Suppressor macrophage treated with lipopolysaccharide for 4 hours (primary cell): ENCODE measurements at places on chromosomes 6 and 20.
A peak's percentile ranks its signal among the peaks of the same experiment; 100 is the strongest.

GRCh38 chr6:44442236-44442635 lies 54.7 kb downstream of the CDC5L start:
- DNase-seq = no peak

DNA sequence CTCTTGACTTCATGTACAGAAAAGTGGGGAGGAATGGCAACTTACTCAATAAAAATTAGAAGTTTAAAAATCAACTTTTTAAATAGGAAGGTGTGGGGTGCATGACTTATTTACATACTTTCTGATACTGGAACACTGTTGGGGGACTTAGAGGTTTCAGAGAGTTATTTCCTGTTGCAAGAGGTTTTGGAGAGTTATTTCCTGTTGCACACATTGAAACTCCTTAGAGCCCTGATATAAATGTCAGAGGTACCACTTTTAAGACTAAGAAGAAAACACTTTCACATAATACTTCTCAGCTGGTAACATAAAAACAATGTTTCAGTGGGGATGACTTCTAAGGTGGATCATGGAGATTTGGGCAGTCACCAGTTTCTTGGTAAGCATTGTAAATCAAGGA lies 579.9 kb downstream of the MMUT start:
- DNase-seq = no peak

DNA sequence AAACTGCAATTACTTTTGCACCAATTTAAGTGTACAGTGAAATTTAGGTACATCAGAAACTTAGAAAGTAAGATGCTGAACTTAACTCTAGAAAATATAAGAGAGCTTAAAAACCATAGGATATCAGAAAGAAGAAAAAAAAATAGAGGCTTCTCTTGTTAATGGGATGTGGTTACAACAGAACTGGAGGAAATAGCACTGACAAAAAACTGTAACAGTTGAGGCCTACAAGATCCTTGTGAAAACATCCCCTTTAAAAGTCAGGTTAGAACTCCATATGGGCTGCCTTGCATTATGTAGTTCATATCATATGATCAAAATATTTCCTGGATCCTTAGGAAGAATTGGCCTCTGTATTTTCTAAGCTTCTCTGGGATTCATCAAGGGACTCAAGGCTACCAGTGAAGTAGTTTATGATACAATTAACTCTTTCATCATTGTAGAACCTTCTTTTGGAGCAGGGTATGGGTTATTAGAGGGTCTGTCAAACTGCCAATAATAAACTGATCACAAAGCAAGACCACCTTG lies 24.8 kb downstream of the MTCL3 start:
- no peak for DNase-seq

- no peak for DNase-seq
Measured at GRCh38 chr6:165969184-165969583, 198.5 kb downstream of the TBXT start.

DNA sequence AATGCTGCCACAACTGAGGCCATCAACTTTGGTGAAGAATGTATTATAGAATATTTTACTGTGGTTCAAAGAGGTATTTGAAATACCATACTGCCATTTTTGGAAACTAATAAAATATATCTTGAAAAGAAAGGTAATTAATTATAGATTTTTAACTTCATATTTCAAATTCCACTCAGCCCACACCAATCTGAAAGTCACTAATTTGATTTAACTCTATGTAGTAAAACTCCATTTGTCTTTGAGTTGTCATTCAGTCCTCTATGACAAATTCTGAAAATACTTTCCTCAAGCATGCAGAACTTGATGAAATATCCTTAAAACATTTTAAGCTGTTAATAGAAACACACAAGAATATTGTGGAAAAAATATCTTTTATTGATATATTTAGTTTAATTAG lies 1196.7 kb upstream of the CITED2 start:
- no peak for DNase-seq

- no peak for DNase-seq
Measured at GRCh38 chr6:119390247-119390793, 40.8 kb upstream of the MAN1A1 start.

DNA sequence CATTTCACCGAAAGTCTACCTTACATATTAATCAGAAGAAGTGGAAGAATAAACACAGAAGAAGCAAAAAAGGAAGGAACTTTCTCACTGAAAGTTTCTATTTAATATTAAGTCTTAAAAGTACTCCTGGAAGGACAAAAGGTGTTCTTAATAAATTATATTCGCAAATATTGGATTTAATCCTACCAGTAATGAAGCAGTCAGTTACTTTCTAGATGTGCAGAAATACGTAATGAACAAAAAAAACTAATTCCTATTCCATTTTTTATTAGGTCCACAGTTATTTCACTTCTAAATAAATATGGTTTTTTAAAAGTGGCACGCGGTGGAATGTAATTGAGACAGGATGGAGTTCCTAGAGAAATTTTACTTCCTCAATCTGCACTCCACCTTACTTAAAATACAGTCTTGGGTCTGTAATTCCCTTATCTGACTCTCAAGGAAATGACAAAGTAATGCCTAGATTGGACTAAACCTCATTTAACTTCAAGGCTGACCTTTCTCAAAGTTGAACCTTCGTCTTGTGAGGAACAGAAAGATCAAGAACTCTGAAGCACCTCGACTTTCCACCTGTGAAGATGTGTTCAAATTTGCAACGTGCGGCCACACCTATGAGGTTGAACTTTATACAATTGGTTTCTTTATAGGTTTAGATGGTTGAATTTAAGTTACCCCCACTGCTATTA lies 1.1 kb upstream of the TRAM2 start:
- no peak for DNase-seq

DNA sequence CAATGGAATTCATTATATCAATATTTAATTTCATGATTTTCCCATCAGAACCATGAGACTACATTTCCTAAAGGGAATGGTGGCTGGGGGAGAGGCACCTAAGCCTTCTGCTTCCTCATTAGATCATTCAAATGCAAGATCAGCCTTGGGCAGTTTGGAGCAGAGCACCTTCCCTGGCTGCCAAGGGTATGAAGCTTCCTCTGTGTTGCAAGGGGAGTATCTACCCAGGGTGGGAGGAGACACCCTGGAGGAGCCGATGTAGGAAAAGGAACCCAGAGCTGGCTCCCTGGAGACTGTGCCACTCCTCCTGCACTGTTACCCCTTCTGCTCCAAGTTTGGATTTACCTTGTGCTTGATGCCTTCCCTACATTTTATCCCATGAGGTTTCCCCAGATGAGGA lies 299.7 kb upstream of the PRDM1 start:
- DNase-seq = no peak

DNA sequence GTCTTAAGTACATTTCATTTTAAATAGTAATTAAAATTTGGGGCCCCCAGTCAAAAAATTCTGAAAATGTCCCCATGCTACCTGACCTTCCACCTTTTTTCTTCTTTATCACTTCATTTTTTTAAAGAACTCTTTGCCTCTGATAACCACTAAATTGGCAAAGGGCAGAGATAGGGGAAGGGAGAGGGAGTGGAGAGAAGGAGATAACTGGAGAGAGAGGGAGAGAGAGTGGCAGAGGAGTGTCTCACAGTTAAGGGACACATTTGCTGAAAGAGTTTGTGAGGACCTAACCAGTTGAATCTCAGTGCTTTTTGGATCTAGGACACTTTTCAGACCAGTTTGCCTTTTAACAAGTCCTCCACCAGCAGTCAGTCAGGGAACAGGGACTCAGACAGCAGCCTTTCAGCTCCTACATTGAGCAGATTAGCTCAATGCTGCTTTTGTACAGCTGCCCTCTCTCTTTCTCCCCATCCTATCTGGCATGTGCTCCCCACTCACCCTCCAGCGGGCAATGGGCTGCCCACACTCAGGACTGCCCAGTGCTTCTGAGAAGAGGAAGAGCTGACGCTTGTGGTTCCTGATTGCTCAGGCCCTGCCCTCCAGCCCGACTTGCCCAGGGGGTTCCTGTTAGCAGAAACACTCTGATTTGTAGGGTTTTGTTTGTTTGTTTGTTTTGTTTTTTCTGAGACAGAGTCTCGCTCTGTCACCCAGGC lies 14.4 kb downstream of the ARMC2 start:
- DNase-seq = peak; percentile 83

GRCh38 chr6:16523606-16524379 lies 237.5 kb downstream of the ATXN1 start:
- DNase-seq = no peak

- DNase-seq = no peak
Measured at GRCh38 chr20:34921436-34921835, 34.2 kb downstream of the GSS start.

GRCh38 chr6:43269273-43270007 lies 26.2 kb downstream of the TTBK1 start:
- DNase-seq = peak; percentile 18

DNA sequence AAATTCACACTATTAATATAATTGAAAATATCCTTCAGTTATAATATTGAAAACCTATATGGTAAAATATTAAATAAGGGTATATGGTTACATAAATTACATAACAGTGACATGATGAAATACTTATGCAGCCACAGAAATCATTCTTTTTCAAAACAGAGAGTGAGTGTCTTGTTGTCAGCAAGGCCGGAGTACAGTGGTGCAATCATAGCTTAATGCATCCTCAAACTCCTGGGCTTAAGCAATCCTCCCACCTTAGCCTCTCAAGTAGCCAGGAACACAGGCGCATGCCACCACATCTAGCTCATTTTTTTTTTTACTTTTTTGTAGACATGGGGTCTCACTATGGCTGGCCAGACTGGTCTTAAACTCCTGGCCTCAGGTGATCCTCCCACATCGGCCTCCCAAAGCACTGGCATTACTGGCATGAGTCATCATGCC lies 40.4 kb downstream of the FAM8A1 start:
- DNase-seq = peak; percentile 16

GRCh38 chr20:37526839-37527637 lies 638 bp downstream of the BLCAP start:
- peak; percentile 34 for DNase-seq

GRCh38 chr6:6436366-6436765 lies 115.9 kb upstream of the F13A1 start:
- no peak for DNase-seq

- DNase-seq = no peak
Measured at GRCh38 chr6:111061508-111061907, 25.8 kb upstream of the SLC16A10 start.

- DNase-seq = no peak
Measured at GRCh38 chr20:61026173-61026572, 225.9 kb upstream of the CDH4 start.

- DNase-seq = no peak
Measured at GRCh38 chr6:3228046-3228671, 706 bp upstream of the TUBB2B start.

DNA sequence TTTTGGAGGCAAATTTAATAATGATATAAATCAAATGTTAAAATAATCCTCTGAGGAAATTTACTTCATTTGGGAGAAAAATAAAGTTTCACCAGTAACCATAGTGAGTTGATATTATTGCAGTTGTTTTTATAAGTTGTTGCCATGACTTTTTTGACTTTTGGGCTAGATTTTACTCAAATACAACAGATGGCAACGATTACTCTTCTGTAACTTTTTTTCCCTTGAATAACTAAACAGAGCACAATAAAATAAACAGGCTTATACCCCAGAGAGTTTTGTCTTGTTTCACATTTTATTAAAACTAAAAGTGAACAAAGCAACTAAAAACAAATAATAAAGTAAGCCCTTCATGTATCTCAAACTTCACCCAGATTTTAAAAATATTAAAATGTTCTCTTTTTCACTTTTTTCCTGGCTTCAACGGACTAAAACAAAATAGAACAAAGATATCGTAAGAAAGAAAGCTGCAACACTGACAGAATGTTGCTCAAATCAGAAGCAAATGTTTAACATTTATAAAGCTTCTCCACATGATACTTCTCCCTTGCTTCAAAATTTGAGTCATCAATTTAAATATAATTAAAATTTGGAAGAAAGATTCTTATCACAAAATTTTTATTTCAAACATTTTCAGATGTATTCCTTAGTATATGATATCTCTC lies 42.5 kb upstream of the BMP5 start:
- DNase-seq = no peak

DNA sequence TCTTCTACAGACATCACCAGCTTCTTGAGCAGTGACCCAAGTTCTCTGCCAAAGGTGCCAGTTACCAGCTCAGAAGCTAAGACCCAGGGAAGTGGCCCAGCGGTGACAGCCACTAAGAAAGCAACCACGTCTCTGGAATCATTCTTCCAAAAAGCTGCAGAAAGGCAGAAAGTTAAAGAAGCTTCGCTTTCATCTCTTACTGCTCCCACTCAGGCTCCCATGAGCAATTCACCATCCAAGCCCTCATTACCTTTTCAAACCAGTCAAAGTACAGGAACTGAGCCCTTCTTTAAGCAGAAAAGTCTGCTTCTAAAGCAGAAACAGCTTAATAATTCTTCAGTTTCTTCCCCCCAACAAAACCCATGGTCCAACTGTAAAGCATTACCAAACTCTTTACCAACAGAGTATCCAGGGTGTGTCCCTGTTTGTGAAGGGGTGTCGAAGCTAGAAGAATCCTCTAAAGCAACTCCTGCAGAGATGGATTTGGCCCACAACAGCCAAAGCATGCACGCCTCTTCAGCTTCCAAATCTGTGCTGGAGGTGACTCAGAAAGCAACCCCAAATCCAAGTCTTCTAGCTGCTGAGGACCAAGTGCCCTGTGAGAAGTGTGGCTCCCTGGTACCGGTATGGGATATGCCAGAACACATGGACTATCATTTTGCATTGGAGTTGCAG lies 15.2 kb downstream of the GTPBP2 start:
- no peak for DNase-seq

DNA sequence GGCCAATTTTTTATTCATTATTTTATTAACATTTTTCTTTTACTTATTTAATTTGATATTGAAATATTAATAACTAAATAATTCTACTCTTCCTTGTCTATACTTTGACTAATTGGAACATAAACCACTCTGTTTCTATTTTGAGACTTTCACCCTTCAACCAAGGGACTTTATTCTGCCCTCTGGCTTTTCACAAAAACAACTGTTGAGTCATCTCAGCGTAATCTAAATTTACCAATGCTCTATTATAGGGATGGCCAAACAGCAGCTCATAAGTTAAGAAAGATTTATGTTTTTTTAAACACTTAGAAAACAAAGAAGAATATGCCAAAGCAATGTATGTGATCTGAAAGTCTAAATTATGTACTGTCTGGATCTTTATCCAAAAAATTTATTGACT lies 46.7 kb downstream of the DOP1A start:
- no peak for DNase-seq

- DNase-seq = no peak
Measured at GRCh38 chr6:15087186-15087589, 158.7 kb upstream of the JARID2 start.

DNA sequence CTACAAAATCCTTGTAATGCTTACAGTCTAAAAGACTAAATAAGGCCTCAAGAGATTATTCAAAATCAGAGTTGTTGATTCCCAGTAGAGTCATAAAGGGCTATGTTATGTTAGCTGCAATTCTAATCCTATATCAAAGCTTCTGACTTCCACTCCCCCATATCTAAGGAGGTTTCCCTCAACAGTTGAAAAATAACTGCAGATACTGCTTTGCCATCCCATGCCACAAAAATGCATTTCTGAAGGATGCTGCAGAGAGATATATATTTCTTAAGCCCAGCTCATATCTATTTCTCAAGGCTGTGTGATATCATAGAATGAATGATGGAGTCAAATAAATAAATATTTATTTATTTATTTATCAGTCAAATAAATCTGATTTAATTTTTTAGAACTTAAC lies 332.3 kb downstream of the LAMA2 start:
- no peak for DNase-seq

GRCh38 chr6:146598772-146599405 lies at the start of gene ADGB:
Gene ADGB, plus strand, starts transcription at chr6:146598972. Its CDS starts 69 bp downstream, at chr6:146599041.
- DNase-seq = peak; percentile 62

- DNase-seq = no peak
Measured at GRCh38 chr6:28537509-28538140, 11.9 kb downstream of the GPX5 start.
